ENCODE measurements at places on chromosomes 7 and 10.
A peak's percentile ranks its signal among the peaks of the same experiment; 100 is the strongest.

DNA sequence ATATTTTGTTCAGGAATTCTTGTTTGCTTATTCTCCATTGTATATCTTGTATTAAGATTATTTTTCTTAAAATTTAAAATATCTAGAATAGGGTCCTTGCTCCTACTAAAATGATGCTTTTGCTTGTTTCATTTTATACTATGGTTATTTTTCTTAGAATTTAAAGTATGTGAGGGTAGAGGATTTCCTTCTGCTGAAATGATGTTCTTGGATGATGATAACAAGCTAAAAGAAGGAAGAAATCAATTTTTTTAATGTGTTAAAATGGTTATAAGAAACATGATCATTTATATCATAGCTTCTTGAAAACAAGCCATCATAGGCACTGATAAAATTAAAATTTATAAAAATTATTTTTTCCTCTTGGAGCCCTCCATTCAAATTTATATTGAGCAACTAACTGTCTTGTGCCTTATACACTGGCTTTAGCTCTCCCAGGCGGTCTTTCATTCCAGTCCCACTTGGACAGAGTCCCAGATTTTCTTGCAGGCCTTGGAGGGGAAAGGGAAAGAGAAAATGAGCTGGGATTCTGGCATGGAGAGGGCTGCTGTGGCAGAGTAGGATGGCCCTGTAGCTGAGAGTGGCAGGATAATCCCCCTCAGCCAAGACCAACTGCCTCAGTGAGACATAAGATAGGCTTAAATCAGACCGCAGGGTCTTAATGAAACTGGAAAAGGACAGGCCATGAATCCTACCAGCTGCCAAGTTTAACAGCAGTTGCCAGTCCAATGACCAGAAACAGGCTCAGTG is 60.2 kb downstream of the DNAJB9 start:
- DNase-seq: peak; percentile 21

DNA sequence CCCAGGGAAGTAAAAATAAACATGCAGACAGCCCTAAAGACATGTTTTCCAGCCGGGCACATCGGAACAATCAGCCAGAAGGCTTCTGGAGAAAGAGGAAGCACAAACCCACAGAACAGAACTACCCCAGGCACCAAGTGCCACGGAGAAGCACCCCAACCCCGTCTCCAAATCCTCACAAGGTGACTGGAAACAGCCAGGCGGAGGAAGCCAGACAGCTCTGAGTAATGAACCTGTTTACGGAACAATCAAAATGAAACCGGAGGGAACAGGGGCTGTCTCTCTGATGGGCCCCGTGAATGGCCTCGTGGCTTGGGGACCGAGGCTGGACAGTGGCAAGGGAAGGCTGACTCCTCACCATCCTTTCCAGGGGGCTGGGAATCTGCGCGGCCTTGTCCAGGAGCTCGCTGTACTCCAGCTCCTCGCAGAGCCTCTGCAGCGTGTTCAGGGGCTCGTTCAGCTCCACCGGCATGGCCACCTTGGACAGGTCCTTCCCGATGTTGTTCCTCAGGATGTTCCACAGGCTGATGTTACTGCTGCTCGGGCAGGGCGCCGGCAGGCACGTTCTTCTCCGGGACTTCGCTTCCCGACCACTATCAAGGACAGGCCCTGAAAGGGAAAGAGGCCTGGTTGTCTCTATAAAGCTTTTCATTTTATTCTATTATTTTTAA is 77.0 kb upstream of the GSDME start:
- no peaks in the 10 kb centered on the region for H3K27me3 ChIP-seq
- peaks cover 3% of the 10 kb centered on the region for H3K4me1 ChIP-seq
- peaks cover 9% of the 10 kb centered on the region for H3K36me3 ChIP-seq
- H3K27ac ChIP-seq: no peak overlapping the region
- DNase-seq: no peak
- no peak overlapping the region for H3K4me3 ChIP-seq

DNA sequence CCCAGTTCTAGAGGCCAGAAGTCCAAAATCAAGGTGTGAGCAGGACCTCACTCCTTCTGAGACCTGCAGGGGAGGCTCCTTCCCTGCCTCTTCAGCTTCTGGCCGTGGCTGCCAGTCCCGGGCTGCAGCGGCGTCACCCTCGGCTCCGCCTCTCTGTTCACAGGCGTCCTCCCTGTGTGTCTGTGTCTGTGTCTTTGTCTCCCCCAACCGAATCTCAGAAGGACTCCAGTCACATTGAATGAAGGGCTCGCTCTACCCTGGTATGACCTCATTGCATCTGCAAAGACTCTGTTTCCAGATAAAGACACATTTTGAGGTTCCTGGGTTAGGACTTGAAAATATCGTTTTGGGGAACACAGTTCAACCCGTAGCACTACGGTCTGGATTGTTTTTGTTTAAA is 33.1 kb upstream of the GALNT11 start:
- peak; percentile 18 for DNase-seq
- no peaks in the 10 kb centered on the region for H3K36me3 ChIP-seq
- no peak overlapping the region for H3K4me3 ChIP-seq
- H3K4me1 ChIP-seq: no peaks in the 10 kb centered on the region
- peaks cover 5% of the 10 kb centered on the region for H3K27me3 ChIP-seq

DNA sequence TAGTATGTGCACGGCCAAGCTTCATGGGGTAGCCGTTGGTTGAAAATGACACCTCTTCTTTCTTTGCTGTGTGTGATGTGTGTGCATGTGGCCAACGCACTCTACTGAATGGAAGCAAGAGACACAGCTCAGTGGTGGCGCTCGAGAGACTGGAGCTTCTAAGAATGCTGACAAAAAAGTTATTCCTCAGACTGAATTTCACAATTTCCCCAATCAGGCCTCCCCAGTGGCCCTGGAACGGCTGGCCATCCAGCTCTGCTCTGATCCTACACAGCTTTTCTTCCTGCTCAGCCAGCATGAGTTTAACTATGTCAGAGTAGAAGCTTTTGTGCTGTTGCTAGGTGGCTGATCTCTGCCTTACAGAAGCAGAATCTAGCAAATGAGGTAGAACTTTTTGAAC is 186.7 kb upstream of the PLXDC2 start:
- H3K27ac ChIP-seq: no peak overlapping the region
- H3K27me3 ChIP-seq: no peaks in the 10 kb centered on the region
- H3K36me3 ChIP-seq: peaks cover 3% of the 10 kb centered on the region

- peaks cover 7% of the 10 kb centered on the region for H3K36me3 ChIP-seq
- H3K27me3 ChIP-seq: no peaks in the 10 kb centered on the region
- H3K4me3 ChIP-seq: no peak overlapping the region
- no peak overlapping the region for H3K27ac ChIP-seq
Observed at GRCh38 chr7:105769901-105770628, 106.3 kb downstream of the ATXN7L1 start.

- H3K27me3 ChIP-seq: peaks cover 5% of the 10 kb centered on the region
- no peaks in the 10 kb centered on the region for H3K4me1 ChIP-seq
- H3K4me3 ChIP-seq: no peak overlapping the region
- no peak overlapping the region for H3K27ac ChIP-seq
- no peaks in the 10 kb centered on the region for H3K36me3 ChIP-seq
Observed at GRCh38 chr10:78339251-78339650, 305.6 kb downstream of the RPS24 start.

DNA sequence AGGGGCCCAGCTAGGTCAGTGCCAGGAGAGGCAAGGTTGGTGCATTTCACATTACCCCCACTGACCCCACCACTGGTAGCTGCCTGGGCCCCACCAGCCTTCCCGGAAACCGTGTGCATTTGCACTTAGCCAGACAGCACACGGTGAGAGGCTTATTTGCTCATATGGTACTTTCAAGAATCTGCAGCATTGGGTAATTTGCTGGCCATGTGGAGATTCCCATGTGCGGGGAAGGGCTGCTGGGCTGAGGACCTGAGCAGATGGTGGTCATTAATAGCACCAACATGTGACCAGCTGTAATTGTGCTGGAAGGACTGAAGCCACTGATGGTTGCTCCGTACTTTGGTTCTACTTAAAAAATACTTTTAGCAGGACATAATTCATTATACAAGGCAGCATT is 323.8 kb downstream of the DPP6 start:
- H3K36me3 ChIP-seq: no peaks in the 10 kb centered on the region
- H3K27me3 ChIP-seq: no peaks in the 10 kb centered on the region
- H3K27ac ChIP-seq: no peak overlapping the region

GRCh38 chr10:28432210-28432676 is 100.7 kb upstream of the WAC start:
- H3K4me3 ChIP-seq: no peak overlapping the region
- H3K4me1 ChIP-seq: peaks cover 3% of the 10 kb centered on the region
- DNase-seq: peak; percentile 49

GRCh38 chr7:5334671-5335070 is 51.9 kb downstream of the SLC29A4 start:
- no peaks in the 10 kb centered on the region for H3K27me3 ChIP-seq
- peaks cover 79% of the 10 kb centered on the region for H3K36me3 ChIP-seq
- no peaks in the 10 kb centered on the region for H3K4me1 ChIP-seq
- H3K4me3 ChIP-seq: no peak overlapping the region

GRCh38 chr7:103141753-103142404 is 7.0 kb downstream of the NAPEPLD start:
- H3K27me3 ChIP-seq: no peaks in the 10 kb centered on the region
- no peak for DNase-seq
- H3K4me3 ChIP-seq: no peak overlapping the region
- H3K4me1 ChIP-seq: no peaks in the 10 kb centered on the region

GRCh38 chr7:19318287-19318686 is 173.1 kb upstream of the FERD3L start:
- no peaks in the 10 kb centered on the region for H3K27me3 ChIP-seq
- no peaks in the 10 kb centered on the region for H3K36me3 ChIP-seq
- no peak overlapping the region for H3K4me3 ChIP-seq
- no peaks in the 10 kb centered on the region for H3K4me1 ChIP-seq
- DNase-seq: no peak

DNA sequence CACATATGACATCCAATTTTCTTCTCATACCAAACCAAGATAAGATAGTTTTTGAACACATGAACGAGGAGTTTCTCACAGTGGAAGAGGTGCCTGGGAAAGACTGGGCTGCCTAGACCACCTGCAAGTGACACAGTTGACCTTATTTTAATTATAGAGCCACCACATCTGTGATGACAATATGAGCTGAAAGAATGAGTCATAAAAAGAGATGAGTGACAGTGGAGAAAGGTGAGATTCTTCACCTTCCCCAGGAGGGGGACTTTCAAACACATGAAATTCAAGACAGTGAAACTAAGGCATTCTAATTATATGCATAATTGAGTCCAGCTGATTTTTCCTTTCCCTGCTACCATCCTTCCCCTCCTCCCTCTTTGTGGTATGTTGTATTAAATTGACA is 475.5 kb downstream of the NXPH1 start:
- DNase-seq: no peak
- H3K36me3 ChIP-seq: no peaks in the 10 kb centered on the region
- H3K27ac ChIP-seq: no peak overlapping the region
- H3K4me1 ChIP-seq: no peaks in the 10 kb centered on the region

DNA sequence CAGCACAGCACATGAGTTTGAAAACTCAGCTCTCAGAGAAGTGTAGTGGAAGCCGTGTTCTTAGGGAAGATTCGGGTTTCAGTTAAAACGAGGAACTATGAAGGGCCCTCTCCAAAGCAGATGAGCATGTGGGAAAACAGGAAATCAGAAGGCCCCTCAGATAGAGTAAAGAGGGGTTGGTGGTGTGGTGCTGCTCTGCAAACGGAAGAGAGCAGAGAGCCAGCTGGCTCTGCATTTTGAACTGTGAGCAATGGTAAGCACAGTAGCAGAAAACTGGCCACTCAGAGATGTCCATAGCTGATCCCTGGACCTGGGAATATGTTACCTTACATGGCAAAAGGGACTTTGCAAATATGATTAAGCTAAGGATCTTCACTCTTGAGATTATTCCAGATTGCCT is 27.9 kb upstream of the CUL1 start:
- H3K4me1 ChIP-seq: no peaks in the 10 kb centered on the region
- no peak for DNase-seq
- peaks cover 2% of the 10 kb centered on the region for H3K27me3 ChIP-seq

DNA sequence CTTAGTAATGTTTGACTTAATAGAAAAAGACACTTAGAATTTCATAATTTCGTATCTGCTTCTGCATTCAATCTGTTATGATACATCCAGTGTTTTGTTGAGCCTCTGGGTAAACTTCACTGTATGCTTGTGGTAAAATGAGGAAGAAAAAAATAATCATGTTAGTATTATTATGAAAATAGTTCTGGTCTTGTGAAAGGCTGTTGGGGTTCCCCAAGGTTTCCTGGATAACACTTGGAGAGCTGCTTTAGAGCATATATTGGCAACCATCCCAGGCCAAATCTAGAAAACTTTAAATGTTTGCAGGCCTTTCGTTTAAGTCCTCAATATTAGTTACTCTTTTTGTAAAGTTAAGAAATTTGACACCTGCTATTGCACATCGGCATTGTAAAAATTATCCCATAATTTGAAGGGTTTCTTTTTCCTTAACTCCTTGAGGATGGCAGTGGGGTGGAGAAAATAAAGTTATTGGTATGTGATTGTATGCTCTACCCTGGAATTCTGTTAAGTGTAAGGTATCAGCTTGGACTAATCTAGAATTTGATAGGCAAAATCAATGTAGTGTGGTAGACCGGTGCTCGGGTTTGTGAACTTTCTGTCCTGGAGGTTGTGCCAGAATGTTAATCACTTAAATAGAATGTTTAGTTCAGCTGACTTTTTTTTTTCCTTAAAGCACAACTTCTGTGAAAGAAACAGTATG is 54.5 kb downstream of the WAC start:
- H3K4me1 ChIP-seq: no peaks in the 10 kb centered on the region
- peaks cover 58% of the 10 kb centered on the region for H3K36me3 ChIP-seq
- no peak overlapping the region for H3K4me3 ChIP-seq
- H3K27me3 ChIP-seq: no peaks in the 10 kb centered on the region
- DNase-seq: no peak
- H3K27ac ChIP-seq: no peak overlapping the region

GRCh38 chr7:155349601-155350331 is 52.1 kb downstream of the INSIG1 start:
- peaks cover 3% of the 10 kb centered on the region for H3K4me1 ChIP-seq
- no peak for DNase-seq
- H3K27ac ChIP-seq: no peak overlapping the region
- H3K4me3 ChIP-seq: no peak overlapping the region
- no peaks in the 10 kb centered on the region for H3K36me3 ChIP-seq
- peaks cover 19% of the 10 kb centered on the region for H3K27me3 ChIP-seq

GRCh38 chr7:98217623-98218582 is 6.7 kb downstream of the BHLHA15 start:
- no peak overlapping the region for H3K27ac ChIP-seq
- H3K4me3 ChIP-seq: no peak overlapping the region
- H3K27me3 ChIP-seq: no peaks in the 10 kb centered on the region
- no peaks in the 10 kb centered on the region for H3K4me1 ChIP-seq
- peaks cover 15% of the 10 kb centered on the region for H3K36me3 ChIP-seq

DNA sequence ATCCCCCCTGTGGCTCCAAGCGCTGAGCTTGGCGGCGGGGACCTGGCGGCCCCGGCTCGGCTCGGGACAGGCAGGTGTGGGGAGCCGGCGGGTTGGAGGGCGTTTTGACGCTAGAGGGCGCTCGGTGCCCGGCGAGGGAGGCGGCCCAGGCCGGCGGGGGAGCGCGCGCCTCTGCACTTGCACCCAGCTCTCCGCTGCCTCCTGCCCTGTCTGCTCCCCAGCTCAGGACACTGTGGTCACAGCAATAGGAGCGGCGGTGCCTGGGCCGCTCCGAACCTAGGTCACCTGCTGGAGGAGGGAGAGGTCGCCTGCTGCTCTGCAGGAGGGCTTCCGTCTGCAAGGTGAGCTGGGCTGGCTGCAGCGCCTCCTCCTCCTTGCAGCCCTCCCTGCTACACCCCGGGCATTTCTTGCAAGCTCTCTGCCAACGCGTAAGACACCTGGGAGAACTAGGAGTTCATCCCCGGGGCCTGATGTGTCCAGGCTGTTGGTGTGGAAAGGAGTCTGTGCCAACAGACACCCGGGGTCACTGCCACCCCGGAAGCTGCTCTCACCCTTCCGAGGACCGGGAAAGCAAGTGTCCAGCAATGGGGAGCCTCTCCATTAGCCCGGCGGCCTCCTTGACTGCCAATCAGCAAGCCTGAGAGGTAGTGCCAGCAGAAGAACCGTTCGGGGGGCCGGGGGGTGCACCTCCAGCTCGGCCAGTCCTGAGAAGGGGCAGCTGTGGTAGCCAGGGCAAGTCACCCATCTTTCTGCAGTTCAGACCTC is 620.4 kb downstream of the GALNT17 start:
- no peak overlapping the region for H3K4me3 ChIP-seq
- H3K36me3 ChIP-seq: no peaks in the 10 kb centered on the region
- H3K27me3 ChIP-seq: peaks cover 11% of the 10 kb centered on the region
- DNase-seq: peak; percentile 16

All from large intestine (tissue), 12 donors.